ENCODE measurements at places on chromosomes 13 and 19.

- no peak for DNase-seq
These were observed 3.9 kb downstream of the PRRG2 start for GRCh38 chr19:49585023-49585422.

GRCh38 chr13:42109957-42110356 is 61.5 kb downstream of the DGKH start:
- DNase-seq = no peak

GRCh38 chr13:113851826-113852535 is 11.9 kb downstream of the GAS6 start:
- DNase-seq = no peak

GRCh38 chr13:77518266-77518665 is 17.2 kb upstream of the SCEL start:
- DNase-seq = no peak

- no peak for DNase-seq
These were observed 611.1 kb downstream of the UQCRFS1 start for GRCh38 chr19:28601723-28602440.

GRCh38 chr19:56690670-56691069 is 19.1 kb upstream of the ZNF835 start:
- DNase-seq = no peak

DNA sequence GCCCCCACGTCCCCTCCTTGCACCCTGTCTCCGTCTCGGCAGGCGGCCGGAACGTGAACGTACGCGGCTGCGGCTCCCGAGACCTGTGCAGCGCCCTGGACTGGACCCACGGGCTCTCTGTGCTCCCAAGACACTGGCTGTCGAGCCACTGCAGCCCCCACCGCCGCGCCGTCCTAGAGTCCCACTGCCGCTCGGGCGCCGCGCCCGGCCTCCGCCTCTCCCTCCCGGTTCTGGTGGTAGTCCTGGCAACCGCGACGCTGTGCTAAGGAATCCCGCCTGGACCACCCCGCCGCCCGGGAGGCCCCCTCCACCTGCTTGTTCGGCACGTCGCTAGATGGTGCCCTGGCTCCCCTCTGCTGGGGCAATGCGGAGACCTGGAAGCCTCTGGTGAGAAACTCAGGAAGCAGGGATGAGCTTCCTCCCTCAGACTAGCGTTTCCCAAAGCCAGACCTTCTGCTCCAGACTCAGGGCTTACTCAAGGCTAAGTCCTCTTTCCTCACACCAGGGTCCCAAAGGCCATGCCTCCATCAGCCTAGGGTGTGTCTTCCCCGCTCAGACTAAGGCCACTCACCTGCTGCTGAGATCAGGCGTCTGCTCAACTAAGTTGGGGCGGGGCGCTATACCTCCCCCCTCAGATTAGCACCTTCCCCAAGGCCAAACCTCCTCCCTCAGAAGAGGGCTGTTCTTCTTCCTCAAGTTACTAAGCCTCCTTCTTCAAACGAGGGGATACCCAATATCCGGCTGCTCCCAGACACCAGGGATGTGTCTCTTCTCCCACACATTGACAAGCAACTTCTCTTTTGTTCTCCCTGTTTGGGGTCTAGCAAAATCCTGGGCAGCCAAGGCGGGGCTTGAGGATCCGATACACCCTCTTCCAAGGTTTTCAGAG is 16.1 kb upstream of the IRGC start:
- DNase-seq = peak; percentile 17

DNA sequence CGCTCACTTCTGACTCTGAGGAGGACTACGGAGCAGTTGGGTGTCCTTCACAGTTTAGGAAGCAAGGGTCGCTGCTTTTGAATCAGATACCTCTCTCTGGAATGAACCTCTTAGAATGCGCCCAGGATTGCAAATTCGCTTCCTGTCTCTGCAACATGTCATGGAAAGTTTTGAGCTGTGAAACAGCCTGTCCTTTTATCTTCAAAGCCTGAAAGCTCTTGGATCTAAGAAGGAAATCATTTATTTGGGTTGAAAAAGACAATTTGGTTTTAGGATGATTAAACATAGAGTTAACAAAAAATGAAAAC is 134.1 kb downstream of the KATNAL1 start:
- no peak for DNase-seq

- no peak for DNase-seq
These were observed 83.3 kb downstream of the POSTN start for GRCh38 chr13:37515226-37515625.

- DNase-seq = peak; percentile 47
These were observed 8.7 kb upstream of the GGACT start for GRCh38 chr13:100597253-100597652.

GRCh38 chr13:96947343-96947910 is 46.8 kb downstream of the OXGR1 start:
- DNase-seq = no peak

DNA sequence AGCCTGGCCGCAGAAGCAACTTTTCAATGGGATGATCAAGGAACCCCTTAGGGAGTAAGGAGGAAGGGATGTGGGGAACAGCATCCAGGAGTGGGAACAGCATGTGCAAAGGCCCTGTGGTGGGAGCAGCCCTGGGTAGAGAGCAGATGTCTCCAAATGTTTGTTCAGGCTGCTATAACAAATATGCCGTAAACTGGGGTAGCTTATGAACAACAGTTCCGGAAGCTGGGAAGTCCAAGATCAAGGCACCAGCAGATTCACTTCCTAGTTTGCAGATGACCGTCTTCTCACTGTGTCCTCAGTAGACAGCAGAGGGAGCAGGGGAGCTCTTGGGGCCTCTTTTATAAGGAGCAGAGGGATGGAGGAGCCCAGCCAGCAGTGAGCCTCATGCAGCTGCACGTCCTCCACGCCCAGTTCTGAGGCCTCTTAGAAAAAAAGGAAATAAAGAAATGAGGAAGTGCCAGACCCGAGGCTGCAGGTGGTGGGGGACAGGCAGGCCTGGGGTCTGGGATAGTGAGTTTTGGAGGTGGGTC is 4.2 kb upstream of the LRRC25 start:
- peak; percentile 90 for DNase-seq

DNA sequence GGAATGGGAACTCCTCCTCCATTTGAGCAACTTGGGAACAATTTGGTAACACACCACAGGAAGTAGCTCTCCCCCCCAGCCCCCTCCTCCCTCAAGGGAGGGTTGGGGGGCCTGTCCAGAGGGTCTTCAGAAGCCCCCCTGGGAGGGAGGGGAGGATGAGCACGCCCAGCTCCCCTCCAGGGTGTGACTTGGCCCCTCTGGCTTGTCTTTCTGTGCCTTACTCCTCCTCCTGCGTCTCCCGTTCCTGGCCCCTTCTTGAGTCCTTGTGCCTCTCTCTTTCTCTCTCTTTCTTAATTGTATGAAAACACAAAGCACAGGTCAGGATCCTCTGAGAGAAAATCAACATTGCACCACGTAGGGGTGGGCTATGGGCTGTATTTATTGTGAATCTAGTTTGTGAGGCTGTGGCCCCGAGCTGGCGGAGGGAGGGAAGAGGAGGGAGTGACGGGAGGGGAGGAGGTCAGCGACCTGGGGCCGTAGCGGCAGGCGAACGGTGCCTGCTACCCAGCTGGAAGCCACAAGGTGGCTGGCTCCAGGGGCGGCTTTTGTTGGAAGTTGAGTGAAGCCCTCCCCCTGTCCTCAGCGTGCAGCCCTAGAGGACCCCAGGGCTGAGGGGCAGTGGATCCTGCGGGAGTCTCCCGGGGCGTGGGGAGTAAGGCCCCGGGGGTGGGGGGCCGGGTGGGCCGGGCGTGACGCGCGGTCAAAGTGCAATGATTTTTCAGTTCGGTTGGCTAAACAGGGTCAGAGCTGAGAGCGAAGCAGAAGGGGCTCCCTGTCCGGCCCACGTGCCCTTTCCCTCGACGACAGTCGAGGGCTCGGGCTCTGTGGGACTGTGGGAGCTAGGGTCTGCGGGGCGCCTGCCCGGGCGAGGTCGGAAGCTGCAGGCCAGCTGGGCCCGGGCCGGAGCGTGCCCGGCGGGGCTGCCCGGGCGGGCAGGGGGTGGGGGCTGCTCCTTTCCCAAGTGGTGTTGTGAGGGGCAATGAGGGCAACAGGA is 6.4 kb downstream of the LYL1 start:
- DNase-seq = peak; percentile 17

DNA sequence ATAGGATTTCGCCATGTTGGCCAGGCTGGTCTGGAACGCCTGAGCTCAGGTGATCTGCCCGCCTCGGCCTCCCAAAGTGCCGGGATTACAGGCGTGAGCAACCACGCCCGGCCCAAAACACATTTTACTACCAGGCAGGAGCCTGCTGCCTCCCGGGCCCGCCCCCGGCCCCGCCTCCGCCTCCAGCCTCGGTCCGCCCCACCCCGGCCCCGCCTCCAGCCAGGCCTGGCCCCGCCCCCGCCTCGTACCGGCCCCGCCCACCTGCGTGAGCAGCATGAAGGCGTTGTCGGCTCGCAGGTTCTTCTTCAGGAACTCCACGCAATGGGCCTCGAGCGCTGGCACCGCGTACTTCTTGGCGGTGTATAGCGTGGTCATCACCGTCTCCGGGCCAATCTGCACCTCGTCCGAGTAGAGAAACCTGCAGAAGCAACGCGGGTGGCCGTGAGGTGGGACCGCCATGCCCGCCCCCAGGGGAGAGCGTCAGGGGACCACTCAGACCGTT is 22.7 kb downstream of the BTBD2 start:
- DNase-seq = no peak

DNA sequence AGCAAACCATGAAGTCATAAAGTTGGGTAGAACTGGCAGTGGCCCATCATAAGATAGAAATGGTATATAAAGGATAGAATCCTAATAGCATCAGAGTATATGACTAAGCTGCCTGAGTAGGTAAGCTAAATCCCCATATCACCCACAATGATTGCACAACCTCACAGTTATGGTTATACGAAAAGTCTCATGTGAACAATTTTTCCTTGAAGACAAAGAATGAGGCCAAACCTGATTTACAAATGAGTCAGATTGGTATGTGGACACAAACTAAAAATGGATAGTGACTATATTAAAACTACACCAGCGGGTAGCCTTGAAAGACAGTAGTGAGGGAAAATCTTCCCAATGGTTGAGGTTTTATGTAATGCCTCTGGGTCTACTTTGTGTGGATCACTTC is 40.9 kb upstream of the UFM1 start:
- peak; percentile 77 for DNase-seq

- DNase-seq = no peak
These were observed 73.2 kb upstream of the IPO5 start for GRCh38 chr13:97880311-97880675.

- no peak for DNase-seq
These were observed 1.1 kb upstream of the TMTC4 start for GRCh38 chr13:100675661-100676129.

GRCh38 chr19:4063369-4064148 is 3.1 kb downstream of the ZBTB7A start:
- DNase-seq = peak; percentile 34

GRCh38 chr19:30557212-30557611 is 185.0 kb downstream of the ZNF536 start:
- no peak for DNase-seq

DNA sequence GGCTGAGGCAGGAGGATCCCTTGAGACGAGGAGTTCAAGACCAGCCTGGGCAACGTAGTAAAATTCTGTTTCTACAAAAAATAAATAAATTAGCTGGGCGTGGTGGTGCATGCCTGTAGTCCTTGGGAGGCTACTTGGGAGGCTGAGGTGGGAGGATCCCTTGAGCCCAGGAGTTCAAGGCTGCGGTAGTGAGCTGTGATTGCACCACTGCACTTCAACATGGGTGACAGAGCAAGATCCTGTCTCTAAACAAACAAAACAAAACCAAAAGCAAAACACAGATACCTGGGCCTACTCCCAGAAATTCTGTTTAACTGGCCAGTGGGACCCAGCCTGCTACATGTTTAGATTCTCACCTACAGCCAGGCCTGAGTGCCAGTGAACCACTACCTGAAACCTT is 74.6 kb upstream of the MEDAG start:
- peak; percentile 33 for DNase-seq

DNA sequence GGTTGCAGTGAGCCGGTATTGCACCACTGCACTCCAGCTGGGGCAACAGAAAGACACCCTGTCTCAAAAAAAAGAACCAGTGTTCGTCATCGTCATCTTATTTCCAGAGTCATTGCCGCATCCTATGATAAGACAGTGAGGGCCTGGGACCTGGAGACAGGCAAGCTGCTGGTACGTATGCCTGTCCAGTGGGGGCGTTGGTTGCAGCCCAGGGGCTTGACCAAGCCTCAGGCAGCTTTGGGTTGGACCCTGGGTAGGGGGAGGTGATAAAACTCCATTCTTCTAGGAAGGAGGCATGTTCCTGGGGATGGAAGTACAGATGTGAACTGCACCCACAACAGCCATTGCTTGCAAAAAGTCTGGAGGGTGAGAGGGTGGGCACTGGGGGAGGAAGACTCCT is 15.6 kb downstream of the WDR88 start:
- no peak for DNase-seq

GRCh38 chr13:80251403-80251802 is 89.5 kb downstream of the SPRY2 start:
- DNase-seq = peak; percentile 70

DNA sequence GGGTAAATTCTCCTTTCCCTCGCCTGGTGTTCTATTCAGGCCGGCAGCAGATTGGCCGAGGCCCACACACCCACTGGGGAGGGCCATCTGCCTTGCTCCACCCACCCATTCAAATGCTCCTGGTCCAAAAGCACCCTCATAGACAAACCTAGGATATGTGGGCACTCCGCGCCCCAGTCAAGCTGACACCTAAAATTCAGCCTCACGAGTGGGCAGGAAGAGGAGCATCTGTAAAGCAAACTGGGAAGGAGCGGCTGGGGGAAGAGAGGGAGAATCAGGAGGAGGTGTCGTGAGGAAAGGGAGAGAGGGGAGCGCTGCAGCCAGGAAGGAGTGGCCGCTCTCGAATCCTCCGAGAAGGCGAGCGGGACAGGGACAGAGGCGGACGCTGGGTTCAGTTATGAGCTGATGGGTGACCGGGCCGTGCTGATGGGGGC is 136.9 kb downstream of the USP12 start:
- no peak for DNase-seq

DNA sequence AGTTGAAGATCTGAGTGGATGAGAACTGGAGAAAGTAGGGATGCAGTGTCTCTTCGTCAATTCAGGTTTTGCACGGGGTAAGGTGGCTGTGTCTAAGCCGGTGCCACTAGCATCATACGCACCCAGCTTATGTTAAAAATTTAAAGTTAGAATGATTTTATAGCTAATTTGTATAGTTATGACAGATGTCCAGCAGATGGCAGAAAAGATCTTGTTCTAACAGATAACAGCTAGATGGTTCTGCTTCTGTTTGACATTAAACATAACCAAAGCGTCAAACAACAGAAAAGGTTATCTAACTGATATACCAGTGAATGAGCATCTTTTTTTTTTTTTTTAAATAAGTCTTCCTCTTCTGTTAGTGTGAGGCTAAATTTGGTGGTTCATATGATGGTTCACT is 18.8 kb upstream of the EDDM13 start:
- peak; percentile 59 for DNase-seq

- peak; percentile 59 for DNase-seq
These were observed 29.1 kb upstream of the POP4 start for GRCh38 chr19:29576761-29577648.

DNA sequence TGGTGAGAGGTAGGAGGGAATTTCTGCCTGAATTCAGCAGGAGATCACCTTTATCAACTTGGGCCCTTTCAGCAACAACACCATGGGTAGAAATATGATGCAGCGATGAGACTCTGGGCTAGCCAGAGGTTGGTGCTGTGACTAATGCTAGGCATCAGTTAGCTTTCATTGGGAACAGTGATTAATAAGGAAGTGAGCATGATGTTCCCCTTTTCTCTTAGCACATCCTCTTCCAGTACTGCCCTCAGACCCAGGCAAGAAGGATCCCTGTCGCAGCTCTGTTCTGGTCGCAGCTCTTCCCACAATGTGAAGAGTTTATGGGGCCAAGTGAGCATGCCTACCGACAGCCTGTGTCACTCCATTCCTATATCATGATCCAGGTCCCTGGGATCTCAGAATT is 100.5 kb downstream of the FLT1 start:
- peak; percentile 29 for DNase-seq

- no peak for DNase-seq
These were observed 69.8 kb upstream of the STARD13 start for GRCh38 chr13:33355201-33355895.

Data from kidney tubule cell (primary cell).